Fibroblast of skin of back (primary cell): ENCODE measurements at places on chromosomes 6 and 20.

GRCh38 chr6:69775941-69776340 lies 20.9 kb downstream of the LMBRD1 start:
- no peak for DNase-seq

DNA sequence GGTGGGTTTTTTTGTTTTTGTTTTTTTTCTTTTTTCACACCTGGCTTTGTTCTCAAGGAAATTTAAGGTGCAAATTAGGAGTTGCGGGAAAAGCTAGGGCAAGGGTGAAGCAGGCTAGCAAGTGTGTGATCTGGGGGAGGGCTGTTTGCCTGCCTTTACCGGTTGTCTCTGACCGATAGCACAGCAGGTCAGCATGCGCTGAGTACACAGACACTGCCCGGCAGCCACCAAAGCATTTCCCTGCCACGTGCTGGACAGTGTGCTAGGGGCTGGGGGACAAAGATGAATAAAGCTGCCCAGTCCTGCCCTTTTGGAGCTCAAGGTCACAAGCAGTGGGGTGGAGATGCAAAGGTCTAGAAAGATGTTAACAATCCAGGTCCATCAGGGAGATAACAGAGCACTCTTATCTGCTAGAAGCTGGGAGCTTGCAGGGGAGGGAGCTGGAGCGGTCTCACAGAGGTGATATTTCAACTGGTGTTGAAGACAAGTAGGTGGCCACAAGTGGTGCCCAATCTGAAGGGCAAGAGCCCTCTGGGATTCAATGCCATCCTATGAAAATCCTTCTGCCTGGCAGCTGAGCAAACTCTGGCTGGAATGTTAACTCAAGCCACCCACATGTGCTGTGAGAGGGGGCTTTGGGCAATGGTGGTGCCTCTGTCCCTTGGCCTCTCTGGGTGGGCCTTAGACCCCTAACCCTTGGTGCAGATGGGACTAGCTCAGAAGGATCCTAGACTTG lies 24.5 kb downstream of the TTBK1 start:
- DNase-seq: no peak

DNA sequence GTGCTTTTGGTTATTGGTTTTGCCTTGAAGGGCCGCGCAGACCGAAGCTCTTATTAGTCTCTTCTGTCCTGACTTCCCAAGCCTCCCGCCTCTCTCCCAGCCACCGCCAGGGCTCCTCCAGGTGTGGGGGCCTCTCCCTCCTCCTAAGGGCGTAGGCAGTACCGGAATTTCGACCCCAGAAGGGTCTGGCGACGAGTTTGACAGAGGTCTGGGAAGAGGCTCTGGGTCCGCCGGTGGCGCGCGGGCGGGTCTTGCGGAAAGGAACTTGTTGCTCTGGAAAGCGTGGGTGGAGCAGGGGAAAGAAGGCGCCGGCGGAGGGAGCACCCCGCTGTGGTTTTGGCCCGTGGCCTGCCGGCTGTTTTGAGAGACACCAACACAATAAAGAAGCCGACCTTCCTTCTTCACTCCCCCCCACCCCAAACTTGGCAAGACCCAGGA lies 1.8 kb downstream of the PCSK2 start:
- no peak for DNase-seq

- no peak for DNase-seq
Measured at GRCh38 chr20:31962761-31963160, 5.2 kb upstream of the XKR7 start.

GRCh38 chr6:33905071-33905609 lies 101.3 kb upstream of the MLN start:
- no peak for DNase-seq

GRCh38 chr20:42914302-42914701 lies 275.4 kb downstream of the PTPRT start:
- DNase-seq: no peak

- no peak for DNase-seq
Measured at GRCh38 chr6:17506962-17507361, 93.1 kb upstream of the FAM8A1 start.

- DNase-seq: no peak
Measured at GRCh38 chr6:85726206-85726605, 83.5 kb upstream of the SYNCRIP start.

- no peak for DNase-seq
Measured at GRCh38 chr6:141532211-141532610, 600.5 kb upstream of the GJE1 start.

- no peak for DNase-seq
Measured at GRCh38 chr6:130693944-130694343, 133.3 kb upstream of the SMLR1 start.

DNA sequence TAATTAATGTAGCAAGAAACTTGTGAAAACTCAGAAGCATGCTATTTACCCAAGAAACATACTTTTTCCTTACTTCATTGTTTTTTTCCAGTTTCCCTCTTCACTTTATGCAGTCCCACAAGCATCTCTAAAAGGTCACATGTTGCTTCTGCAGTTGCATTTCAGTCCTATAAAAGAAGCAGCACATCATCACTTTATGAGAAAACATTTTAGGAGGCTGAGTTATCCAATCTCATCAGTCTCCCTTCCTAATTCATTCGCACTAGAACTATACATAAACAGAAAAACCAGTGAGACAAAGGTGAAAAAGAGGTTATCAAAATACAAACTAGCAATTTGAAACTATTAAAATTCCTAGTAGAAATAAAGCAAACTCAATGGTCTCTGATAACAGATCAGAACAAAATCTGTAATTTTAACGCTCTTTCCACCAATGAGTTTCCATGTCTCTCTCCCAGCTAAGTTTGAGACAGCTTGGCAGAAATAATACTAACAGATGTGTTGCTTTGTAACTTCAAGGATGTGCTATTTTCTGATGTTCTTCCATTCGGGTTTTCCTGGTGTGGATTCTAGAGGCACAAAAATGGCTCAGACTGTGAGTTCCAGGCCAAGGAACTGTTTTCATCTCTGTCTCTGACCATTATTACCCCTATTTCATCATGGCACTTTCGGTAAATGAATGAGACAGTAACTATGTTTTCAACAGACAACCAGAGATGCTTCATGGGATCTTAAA lies 48.4 kb downstream of the ZHX3 start:
- DNase-seq: no peak

DNA sequence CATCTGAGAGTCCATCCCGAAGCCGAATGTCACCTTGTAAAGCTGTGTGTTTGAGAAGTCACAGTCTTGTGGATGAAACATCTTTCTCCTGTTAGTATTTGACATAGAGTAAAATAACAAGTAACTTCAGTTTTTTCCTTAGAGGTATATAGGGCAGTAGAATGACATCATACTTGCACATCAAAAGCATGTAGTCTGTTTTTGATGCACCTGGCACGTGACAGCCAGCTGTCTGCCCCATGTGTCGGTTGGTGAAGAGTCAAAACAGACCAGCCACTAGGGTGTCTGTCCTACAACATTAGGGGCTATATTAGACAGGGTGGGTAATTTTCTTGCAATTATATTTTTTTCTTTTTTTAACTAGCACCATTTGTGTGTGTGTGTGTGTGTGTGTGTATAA lies 70.2 kb downstream of the SNX9 start:
- DNase-seq: no peak

GRCh38 chr6:133218852-133219251 lies 22.3 kb upstream of the EYA4 start:
- DNase-seq: no peak
